HTR-8/SVneo (cell line): ENCODE measurements at places on chromosomes 5 and 9.

- no peak for DNase-seq
These were observed 39.4 kb downstream of the NNT start for GRCh38 chr5:43642428-43642827.

DNA sequence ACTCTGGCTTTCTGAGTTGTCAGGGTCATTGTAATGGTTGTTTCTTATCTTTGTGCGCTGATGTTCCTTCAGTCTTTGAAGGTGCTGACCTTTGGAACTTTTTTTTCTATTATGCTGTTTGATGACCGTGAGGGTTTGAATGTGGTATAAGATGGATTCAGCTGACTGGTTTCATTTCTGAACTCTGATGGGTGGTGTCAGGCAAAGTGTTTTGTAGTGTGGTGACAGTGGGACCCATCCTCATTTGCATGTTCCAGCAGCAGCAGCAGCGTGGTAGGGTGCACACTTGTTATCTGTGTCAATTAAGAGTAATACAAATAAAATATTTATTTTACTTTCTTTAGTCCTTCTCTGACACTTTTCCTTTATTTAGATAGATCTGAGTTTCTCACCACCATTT lies 227.7 kb upstream of the PRR16 start:
- DNase-seq, result no peak

GRCh38 chr5:62608529-62609511 lies 30.2 kb downstream of the LRRC70 start:
- DNase-seq, result no peak

DNA sequence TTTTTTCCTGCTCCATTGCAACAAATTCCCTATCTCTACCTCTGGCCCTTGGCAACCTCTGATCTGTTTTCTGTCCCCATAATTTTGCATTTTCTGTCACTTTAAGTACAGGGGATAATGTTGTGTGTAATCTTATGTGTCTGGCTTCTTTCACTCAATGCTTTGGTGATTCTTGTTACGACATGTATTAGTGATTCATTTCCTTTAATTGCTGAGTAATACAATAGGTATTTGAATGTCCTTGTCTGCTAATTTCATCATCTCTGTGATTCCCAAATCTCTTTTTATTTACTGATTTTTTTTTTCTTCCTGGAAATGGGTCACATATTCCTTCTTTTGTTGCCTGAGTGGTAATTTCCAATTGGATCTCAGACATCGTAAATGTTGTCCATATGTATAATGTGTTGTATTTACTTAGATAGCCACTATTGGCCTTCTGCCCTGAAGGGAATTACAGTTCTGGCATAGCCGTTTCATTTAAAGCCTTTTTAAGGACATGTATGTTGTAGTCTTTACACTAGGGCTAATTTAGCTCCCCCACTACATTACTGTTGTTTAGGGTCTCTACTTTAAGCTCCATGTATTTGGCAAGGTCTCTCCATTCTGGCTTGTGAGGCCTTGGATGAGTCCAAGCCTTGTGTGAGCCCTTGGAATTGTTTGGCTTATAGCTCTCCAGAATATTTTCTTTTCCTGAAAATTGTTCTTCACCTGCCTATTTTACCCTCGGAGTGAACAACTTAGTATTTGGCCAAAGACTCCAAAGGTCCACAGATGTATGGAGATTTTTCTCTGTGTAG lies 683.8 kb downstream of the LRRC70 start:
- DNase-seq, result no peak

GRCh38 chr9:135501261-135502167 lies 1.0 kb downstream of the MRPS2 start:
- DNase-seq, result peak; percentile 44

GRCh38 chr5:57779383-57780223 lies 297.0 kb upstream of the ACTBL2 start:
- DNase-seq, result peak; percentile 61

GRCh38 chr5:127870914-127871313 lies 167.7 kb downstream of the CCDC192 start:
- DNase-seq, result no peak

GRCh38 chr9:36867241-36867640 lies 166.8 kb downstream of the PAX5 start:
- no peak for DNase-seq
